ENCODE measurements at places on chromosomes 3 and 15. TPM values are rescaled to one million over a fixed set of nuclear protein-coding genes. Genes with fewer than 3 reads are reported as not detected.

Gene SKOR1
- total RNA-seq = under 0.01 TPM

Gene SETD5
- 35.7 TPM for total RNA-seq

Gene PCOLCE2
- 3.5 TPM for total RNA-seq

Gene IFT122
- 21.8 TPM for total RNA-seq

Gene ADAMTS17
- 1.5 TPM for total RNA-seq

Gene LRRIQ4
- not detected for total RNA-seq

Gene CACNA2D3
- not detected for total RNA-seq

Gene SCN5A
- 0.35 TPM for total RNA-seq

Gene BCL2A1
- 0.12 TPM for total RNA-seq

Gene IQCH
- total RNA-seq = 0.60 TPM

Gene CD86
- not detected for total RNA-seq

Gene CFAP20DC
- 5.4 TPM for total RNA-seq

Gene SERINC4
- total RNA-seq = not detected

Gene MEX3B
- 40.7 TPM for total RNA-seq

Gene UBA7
- 52.0 TPM for total RNA-seq

Gene RPL39L
- total RNA-seq = 19.2 TPM

Gene PIGBOS1
- total RNA-seq = 8.9 TPM
